HepG2 (cell line): ENCODE measurements at places on chromosomes 1 and 21. TPM values are rescaled to one million over a fixed set of nuclear protein-coding genes. Genes with fewer than 3 reads are reported as not detected.
A peak's percentile ranks its signal among the peaks of the same experiment; 100 is the strongest.

DNA sequence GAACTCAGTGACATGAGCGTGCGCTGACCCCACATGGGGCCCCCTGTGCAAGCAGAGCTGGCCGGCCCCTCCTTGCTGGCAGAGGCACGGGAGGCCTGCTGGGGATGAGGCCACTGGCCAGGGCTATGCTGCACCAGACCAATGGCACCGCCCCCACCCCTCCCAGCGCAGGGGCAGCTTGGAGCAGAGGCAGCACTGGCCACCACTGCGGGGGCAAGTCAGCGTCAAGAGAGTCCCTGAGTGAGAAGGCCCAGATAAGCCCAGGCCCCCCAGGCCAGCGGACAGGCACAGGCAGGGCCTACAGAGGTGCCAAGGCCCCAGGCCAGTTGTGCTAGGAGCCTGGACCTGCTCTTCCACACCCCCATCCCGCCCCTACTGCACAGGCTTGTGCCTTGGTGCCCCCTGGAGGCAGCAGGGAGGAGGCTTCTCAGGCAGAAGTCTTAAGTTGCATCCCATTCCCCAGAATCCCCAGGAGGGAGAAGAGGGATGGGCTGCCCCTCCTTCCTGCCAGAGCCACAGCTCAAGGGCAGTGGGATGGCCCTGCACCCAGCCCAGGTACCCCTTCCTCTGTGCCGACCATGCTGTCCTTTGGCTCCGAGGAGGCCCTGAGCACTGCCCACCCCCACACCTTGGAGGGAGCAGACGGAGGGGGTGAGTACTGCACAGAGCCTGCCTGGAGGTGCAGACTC lies 35.8 kb downstream of the EPHX1 start:
- DNase-seq = peak; percentile 71

DNA sequence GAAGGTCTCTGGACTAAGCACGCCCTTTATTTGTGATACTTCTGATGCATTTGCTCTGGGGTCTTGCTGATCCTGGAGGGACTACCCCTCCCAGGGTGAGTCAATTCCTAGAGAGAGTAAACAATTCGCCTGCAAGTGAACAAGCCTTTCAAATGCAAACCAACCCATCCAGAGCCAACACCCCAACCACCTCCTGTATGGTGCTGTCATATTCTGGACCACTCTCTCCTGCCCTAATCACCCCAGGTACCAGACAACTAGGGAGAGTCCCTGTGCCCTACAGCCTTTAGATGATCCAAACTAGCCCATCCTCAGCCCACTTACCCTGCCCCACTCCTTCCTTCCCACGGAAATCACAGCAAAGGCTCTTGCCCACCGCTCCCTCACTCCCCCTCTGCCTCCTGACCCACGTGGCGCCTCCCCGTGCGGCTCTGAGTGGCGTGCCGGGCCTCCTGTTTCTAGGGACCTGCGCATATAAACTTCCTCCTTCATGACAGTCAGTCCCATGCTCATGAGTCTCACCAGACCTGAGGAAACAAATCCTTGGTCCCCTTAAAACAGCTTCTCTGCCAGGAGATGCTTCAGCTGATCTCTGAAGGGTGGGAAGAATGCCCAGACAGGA lies 37.2 kb downstream of the ACTA1 start:
- no peak for DNase-seq

- no peak for DNase-seq
These were observed 12.7 kb downstream of the TBX19 start for GRCh38 chr1:168293356-168293755.

DNA sequence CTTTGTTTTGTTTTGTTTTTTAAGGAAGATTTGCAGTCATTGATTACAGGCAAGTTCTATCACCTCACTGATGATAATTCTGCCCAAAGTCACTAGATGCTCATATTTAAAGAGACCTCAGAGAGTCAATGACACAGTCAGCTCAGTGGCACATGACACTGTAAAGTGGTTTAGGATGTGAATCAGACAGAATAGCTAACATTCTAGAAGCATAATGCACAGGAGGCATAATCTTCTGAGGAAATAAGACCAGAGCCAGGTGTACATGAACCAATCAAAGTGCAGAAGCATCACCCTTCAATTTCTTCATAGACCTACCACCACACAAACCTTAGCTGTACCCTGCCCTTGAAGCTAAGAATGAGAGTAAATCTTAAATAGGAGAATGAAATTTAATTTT lies 268.5 kb downstream of the BRINP2 start:
- no peak for DNase-seq

DNA sequence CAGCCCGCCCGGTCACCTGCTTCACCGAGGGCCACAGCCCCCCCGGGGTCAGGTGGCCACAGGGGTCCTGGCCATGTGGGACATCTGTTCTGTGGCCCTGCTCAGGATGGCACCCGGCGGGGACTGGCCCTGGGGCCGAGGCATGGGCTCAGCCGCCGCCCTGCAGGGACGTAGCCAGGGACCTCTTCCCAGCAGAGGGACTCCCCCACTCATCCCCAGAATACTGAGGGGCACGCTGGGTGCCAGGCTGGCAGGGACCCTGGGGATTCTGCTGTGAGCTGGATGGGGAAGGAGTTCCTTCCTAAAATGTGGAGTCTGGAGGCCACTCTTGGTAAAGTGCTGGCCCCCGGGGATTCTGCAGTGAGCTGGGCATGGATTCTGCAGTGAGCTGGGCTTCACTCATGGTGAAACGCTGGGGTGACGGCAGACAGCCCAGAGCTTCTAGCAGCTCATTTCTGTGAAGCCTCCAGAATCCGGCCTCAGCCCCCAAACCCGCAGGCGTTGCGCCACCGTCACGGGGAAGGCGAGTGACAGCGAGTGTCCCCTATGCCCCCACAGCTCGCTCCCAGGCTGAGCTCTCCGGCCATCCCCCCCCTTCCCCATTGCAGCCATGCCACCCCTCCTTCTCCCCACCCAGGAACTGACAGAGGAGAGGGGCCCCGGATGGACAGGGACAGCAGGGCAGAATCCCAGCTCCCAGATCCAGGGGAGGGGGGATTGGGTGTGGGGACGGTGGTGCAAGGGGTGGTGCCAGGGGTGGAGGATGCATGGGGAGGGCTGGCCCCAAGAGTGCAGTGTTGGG lies 1.4 kb downstream of the ITGB2 start:
- no peak for DNase-seq

- DNase-seq = no peak
These were observed 8.0 kb upstream of the CLDN19 start for GRCh38 chr1:42748021-42748420.

DNA sequence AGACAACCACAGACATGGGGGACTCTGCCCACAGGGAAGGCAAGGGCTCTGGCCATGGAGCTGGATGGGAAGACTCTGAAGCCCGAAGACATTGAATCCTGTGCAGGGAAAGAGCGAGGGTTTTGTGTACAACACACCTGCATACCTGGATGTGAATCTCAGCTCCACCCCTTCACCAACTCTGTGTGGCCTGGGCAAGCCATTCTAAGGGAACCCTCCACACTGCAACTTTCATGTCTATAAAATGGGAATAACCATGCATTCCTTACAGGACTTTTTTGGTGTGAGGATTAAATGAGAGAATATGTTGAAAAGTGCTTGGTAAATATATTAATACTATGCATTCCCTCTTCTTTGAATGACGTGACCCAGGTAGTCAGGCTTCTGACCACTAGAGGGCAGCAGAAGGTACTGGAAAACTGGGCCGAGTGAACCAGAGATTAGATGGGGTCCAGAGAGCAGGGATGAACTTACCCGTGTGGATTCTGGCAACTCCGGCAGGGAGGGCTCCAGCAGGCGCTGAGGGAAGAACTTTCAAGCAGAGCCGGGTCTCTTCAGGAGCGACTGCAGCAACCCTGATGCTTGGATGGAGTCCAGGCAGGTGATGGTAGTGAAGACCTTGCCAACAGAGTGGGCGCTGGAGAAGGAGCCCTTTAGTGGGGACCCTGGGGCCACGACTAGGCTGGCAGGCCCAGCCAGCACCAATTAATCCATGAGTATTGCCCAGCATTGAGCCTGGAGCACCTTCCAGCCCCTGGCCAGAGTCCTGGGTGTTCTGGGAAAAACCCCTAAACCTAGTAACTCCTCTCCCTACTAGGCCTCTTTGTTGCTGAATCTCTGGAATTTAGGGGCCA lies 834 bp upstream of the ELF3 start:
- peak; percentile 84 for DNase-seq

The XPR1 gene
- 14.8 and 22.3 TPM in 2 replicates for polyA plus RNA-seq

The KIF2C gene
- polyA plus RNA-seq = 18.7 and 29.7 TPM in 2 replicates

The FBXO28 gene
- polyA plus RNA-seq = 6.9 and 8.5 TPM in 2 replicates

The PRDM2 gene
- polyA plus RNA-seq = 6.5 and 6.8 TPM in 2 replicates
